ENCODE measurements at places on chromosomes 13 and 19.
A peak's percentile ranks its signal among the peaks of the same experiment; 100 is the strongest.

DNA sequence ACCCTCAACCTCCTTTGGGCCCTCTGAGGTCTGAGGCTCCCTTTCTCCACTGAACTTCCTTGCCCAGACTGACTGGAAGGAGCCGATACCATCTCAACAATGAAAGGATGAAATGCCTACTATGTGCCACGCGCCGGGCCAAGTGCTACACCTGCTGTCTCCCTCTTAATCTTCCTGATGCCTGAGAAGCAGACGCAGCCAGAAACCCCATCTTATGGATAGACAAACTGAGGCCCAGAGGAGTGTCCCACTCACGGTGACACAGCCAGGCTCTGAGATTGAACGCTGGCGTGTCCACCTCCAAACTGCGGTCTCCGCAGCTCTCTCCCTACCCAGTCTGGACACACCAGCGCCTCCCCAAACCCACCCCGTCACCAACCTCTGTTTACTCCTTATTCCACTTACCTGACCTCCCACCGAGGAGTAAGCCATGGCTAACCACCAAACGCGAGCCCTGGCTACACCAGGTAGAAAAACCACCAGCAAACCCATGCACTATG lies 20.9 kb downstream of the MLLT1 start:
- DNase-seq = no peak

DNA sequence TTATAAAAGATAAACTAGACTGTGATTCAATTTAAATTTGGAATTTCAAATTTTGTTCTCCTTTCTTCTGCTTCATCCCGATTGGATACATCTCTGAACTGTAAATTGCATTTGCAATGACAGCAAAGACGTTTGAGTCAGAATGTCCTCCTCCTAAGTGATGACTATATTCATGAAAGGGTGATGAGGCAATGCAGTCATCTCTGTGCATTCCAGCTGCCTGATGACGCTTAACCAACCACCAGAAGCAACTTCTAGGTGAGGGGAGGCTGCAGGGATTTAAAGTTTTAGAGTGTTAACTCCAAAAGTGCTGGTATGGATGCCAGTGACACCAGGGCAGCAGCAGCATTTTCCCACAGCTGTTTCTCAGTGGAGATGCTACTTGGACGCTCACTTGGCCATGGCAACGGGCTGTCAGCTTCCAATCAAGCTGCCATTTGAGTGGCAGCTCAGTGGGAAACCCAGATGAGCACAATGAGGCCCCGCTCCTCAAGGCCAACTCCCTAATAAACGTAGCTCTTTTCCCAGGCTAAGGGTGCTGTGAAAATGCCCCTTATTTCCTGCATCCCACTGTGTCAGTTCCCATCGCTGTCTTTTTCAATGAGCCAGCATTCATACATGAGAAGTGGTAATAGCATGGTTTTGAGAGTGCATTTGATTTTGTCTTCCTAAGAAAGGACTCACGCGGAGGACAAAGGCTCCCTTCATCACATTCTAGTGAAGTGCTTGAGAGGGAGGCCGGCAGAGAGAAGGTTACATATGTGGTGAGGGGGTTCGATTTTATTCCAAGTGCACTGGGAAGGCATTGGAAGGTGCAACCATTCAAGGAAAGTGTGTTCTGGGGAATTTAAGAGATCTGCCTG lies 45.2 kb upstream of the AMER2 start:
- DNase-seq = no peak

DNA sequence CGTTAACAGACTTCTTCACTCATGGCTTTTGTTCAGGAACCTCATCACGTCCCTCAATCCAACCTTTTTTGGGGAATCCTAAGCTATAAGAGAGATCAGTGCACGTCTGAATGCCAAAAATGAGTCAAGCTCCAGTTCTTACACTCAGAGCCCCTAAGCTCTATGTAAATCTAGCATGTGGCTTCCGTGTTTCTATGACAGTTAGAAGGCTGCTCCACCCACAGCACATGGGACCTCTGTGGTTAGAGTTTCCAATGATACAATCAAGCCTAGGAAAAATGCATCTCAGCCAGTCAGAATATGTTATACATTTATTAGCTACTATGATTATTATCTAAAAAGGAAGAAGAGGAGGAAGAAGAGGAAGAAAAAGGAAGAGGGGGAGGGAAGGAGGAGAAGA lies 135.9 kb downstream of the ENOX1 start:
- no peak for DNase-seq

DNA sequence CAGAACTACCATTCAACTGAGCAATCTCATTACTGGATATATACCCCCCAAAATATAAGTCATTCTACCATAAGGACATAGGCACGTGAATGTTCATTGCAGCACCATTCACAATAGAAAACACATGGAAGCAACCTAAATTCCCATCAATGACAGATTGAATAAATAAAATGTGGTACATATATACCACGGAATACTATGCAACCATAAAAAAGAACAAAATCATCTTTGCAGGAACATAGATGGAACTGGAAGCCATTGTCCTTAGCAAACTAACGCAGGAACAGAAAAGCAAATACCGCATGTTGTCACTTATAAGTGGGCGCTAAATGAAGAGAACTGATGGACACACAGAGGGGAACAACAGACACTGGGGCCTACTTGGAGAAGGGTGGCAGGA lies 14.1 kb downstream of the RNF113B start:
- DNase-seq = no peak

DNA sequence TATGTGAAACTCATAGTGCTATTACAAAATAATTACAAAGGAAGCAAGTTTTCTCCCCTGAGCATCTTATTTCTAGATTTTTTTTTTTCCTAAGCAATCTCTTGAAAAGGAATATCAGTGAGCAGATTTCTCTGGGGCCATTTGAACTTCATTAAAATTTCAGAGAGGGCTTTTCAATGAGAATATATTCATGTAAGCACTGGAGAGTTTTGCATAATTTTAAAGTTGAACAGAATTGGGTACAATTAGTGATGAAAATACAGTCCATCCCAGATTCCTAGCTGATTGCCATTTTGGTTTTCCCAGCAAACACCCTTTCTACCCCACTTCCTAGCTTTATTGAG lies 66.8 kb upstream of the RNF113B start:
- DNase-seq = no peak

GRCh38 chr13:95571941-95572340 lies 19.4 kb downstream of the CLDN10 start:
- DNase-seq = no peak

DNA sequence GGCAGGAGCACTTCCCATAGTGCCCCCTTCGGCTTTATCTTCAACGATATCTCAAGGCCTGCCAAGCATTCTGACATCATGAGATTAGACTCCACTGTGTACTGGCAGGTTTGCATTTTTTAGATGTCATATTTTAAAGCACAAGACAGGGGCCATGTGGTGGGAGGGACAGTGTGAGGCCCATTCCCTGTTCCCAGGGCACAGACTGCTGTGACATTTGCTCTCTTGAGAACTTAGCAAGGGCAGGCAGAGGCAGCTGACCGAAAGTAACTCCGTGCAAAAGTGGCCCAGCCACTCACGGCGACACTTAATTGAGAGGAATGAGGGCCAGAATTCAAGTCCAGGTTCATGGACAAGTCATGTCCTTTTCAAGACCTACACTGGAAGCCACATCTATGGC lies 201.8 kb downstream of the COL4A1 start:
- DNase-seq = no peak

DNA sequence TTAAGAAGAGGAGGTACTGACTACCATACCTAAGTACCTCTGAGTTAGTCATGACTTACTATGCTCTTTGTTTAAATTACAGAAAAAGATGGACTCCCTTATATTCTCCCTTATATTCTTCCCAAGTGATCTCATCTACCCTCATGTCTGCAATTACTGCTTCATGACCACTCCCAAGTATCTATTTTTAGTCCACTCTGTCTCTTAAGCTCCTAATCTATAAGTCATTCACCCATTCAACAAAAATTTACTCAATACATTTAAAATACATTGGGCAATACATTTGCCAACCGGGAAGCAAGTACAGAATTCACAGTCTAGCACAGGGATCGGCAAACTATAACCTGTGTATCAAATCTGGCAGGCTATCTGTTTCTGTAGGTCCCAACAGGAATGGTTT lies 42.6 kb downstream of the KPNA3 start:
- no peak for DNase-seq

DNA sequence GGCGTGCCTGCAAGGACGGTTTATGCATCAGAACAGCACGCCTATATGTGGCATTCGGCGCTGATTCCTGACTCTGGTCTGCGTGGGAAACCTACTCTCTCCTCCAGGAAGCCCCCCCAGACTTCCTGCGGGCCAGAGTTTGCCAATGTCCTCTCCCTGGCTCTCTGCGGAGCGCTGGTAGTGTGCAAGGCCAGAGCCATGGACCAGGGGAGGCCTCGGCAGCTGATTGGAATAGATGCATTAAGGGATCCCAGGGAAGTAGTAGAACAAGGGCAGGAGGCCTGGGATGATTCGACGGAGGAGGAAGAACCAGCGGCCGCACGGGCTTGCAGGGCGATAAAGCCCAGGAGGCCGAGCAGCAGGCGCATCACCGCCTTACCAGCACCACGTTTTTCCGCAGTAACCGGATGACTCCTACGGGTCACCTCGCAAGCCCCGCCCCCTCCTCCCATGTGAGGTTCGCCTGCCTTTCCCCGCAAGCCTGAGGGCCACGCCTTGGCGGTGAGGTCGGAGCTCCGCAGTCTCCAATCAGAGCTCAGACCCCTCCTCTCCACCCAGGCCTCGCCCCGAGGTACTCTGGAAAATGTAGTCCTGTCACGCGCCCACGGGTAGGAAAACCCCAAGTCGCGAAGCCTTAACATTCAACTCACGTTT lies 5.0 kb downstream of the CLEC11A start:
- peak; percentile 87 for DNase-seq

GRCh38 chr13:95676105-95676761 lies 706 bp upstream of the DNAJC3 start:
- no peak for DNase-seq

- DNase-seq = peak; percentile 60
Measured at GRCh38 chr13:50613356-50613831, 230.1 kb downstream of the DLEU7 start.

DNA sequence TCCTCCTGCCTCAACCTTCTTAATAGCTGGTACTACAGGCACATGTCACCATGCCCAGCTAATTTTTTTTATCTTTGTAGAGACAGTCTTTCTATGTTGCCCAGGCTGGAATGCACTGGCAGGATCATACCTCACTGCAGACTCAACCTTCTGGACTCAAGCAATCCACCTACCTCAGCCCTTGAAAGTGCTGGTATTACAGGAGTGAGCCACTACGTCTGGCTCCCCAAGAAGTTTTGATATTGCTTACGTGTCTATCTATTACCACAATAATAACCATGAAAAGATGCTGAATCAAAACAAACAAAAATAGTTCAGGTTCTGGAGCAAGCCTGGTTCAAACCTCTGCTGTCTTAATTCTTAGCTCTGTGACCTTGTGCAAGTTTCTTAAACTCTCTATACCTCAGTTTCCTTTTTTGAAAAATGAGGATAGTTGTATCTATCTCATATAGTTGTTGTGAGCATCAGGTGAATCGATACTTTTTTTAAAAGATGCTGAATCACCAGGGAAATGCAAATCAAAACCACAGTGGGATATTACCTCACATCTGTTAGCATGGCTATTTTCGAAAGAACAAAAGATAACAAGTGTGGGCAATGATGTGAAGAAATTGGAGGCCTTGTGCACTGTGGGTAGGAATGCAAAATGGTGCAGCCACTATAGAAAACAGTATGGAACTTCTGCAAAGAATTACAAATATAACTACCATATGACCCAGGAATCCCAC lies 19.0 kb upstream of the LEUTX start:
- DNase-seq = no peak

- DNase-seq = no peak
Measured at GRCh38 chr19:5503598-5503997, 48.4 kb downstream of the ZNRF4 start.

- no peak for DNase-seq
Measured at GRCh38 chr13:102770435-102770834, 3.2 kb downstream of the TEX30 start.

DNA sequence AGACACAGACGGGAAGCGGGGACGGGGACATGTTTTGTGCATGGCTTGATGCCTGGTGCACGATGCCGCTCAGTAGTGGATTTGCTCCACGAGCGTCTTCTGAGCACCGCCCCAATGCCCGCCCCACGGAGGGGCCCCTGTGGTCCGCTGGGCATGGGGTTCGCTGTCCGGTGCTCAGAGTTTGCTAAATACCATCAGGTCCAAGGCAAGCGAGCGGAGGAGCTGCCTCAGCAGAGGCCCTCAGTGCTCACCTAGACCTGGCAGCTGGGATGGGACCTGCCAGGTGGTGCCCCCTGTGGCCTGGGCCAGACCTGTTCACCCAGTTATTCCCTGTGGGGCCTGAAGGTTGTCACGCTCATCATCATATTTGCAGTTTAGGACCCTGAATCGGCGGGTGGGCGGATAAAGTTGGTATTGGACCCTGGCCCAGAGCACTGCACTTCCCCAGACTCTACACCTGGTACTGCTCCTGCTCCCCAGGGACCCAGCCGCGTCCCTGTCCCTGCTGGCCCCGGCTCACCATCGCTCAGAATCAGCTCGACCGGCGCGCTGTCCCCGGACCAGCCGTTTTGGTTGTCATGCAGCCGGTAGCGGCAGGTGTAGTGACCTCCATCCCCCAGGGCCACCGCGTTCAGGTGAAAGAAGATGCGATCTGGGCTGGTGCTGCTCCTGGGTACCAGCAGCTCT lies 2.3 kb downstream of the A1BG start:
- DNase-seq = no peak

DNA sequence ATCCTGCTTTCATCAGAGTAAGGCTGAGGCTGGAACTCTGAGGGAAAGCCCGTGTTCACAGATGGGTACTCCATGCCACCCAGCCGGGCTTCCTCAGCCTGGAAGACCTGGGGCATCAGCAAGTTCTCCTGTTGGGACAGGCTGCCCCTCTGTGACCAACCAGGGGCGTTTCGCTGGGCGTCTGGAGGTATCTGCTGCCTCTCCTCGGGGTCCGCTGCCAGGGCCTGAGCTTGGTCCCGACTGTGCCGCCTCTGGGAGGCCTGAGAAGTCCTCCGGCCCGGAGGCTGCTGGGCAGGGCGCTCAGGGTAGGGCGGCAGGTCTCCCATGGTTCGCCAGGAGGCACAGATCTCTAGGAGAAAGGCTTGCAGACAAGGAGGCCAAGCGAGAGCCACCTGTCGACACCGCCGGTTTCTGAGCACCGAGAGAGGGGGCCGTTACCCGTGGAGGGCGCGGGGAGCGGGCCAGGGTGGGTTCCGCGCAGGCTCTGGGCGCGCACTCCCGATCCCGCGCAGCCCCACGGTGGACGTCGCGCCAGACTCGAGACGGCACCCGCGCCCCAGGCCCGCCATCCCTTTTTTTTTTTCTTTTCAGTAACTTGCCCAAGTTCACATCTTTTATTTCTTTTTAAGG lies at the start of gene RSPH6A:
RSPH6A (minus strand) TSS at position 458 of the 630 bp plus-strand sequence; CDS start at position 326, 132 bp downstream.
- DNase-seq = no peak

GRCh38 chr19:14023404-14024235 lies 4.3 kb upstream of the RLN3 start:
- DNase-seq = peak; percentile 54

- DNase-seq = no peak
Measured at GRCh38 chr13:23380534-23380933, 53.0 kb downstream of the SACS start.

DNA sequence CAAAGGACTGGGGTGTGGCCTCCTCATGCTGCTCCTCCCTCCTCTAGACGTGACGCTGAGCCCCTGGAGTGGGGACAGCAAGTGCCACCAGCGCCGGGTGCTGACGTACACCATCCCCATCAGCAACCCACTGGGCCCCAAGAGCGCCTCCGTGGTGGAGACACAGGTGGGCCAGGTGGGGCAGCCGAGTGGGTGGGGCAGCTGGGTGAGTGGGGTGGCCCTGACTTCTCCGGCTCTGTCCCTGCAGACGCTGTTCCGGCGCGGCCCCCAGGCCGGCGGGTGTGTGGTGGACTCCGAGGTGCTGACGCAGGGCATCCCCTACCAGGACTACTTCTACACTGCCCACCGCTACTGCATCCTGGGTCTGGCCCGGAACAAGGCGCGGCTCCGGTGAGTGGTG lies 11.1 kb upstream of the SCN1B start:
- no peak for DNase-seq

Measured in right hindlimb (tissue), 1 donor.